Activated naive CD8-positive, alpha-beta T cell treated with anti-CD3 and anti-CD28 coated beads, Interleukin-2, amount 50 U/mL, for 16 hours (primary cell): ENCODE measurements at places on chromosomes 11 and 22.

- no peak for DNase-seq
Measured at GRCh38 chr11:76512851-76513653, 68.2 kb downstream of the EMSY start.

DNA sequence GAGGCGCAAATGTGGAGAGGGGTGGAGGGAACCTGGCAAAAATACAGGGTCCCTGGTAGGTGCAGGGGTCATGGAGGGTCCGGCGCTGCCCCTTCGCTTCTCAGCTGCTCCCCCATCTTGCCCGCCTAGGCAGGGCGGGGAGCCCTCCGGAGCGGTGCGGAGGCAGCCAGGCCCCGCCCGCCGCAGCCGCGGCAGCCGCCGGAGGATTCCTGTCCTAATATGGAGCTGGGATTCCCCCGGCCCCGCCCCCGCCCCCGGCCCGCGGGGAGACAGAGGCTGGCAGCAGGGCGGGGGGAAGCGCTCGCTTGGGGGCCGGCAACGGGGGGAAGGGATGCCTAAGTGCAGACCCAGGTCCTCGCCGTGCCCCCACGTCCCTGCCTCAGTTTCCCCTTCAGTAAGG lies 1.0 kb upstream of the NPAS4 start:
- no peak for DNase-seq

- no peak for DNase-seq
Measured at GRCh38 chr11:10351765-10352641, 47.1 kb downstream of the ADM start.

GRCh38 chr11:60873533-60873932 lies 6.2 kb downstream of the ZP1 start:
- no peak for DNase-seq

- no peak for DNase-seq
Measured at GRCh38 chr11:87604350-87604749, 566.6 kb downstream of the TMEM135 start.

- DNase-seq: no peak
Measured at GRCh38 chr11:124722176-124722575, 17.6 kb upstream of the NRGN start.

DNA sequence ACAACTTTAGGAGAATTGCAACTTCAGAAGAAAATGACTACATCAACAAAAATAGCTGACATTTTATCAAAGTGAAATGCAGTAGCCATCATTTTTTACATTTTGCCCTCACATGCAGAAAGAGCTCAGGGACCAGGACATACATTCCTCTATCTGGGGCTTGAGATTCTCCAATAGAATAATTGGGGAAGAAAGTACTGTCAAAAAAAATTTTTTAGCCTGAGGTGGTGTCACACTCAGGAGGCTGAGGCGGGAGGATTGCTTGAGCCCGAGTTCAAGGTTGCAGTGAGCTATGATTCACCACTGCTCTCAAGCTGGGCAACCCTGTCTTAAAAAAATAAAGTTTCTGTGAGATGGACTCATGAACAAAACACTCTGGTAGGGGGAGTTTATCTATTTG lies 32.2 kb upstream of the DEPDC7 start:
- DNase-seq: no peak

GRCh38 chr22:43473441-43473840 lies 61.6 kb downstream of the MPPED1 start:
- no peak for DNase-seq

DNA sequence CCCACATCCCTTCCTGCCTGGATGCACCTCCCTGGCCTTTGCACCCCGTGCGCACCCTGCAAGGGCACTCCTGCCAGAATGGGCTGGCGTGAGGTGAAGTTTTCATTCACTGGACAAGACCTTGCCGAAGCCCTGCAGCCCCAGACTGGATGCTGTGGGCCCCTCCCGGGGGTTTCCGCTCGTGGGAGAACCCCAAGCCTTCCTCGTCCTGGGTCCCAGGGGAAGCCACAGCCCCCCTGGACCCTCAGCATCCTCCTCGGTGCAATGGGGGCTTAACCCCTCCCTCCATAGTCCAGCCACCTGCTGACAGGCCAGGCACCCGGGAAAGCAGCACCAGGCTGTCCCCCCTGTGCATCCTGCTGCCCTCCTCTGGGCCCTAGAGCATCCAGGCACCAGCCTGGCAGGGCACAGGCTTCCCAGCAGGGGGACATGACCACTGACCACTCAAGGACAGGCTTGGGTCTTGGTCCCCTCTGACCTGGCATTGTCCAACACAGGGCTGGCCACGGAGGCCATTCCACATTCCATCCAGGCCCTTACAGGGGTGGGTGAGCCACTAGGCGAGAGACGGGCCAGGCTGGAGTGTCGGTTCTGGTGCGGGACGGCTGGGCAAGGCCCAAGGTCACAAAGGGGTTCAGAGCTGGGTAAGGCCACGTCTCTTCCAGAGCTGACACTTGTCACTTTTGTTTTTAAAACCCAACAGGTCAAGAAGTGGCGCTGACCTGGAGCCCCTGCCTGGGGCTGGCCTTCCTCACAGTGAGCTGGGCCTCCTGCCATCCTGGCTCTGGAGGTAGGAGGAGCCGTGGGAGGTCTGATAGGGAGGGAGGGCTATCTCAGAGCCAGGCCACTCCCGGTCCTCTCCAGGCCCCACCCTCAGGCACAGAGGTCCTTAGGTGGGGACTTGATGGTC lies 41.5 kb upstream of the PPARA start:
- DNase-seq: no peak

- no peak for DNase-seq
Measured at GRCh38 chr11:93560199-93560932, 17.2 kb upstream of the SMCO4 start.

GRCh38 chr11:45031912-45032519 lies 81.3 kb upstream of the TP53I11 start:
- no peak for DNase-seq

GRCh38 chr11:31711137-31711536 lies 100.0 kb downstream of the PAX6 start:
- DNase-seq: no peak

DNA sequence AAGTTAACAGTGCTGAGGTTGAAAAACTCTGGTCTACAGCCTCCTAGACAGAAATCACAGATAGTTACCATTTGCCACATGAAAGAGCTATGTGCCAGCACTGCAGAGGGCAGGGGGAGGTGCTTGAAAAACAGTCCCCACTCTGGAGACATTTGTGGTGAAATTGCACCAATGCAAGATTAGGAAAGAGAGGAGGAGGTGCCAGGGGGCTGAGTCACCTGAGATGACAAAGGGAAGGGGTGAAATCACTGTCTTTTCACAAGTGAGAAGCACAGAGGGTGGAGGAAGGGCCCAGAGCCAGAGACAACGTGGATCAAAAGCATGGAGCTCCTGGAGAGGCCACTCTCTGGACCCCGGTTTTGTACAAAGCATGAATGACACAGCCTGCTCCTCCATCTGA lies 196.3 kb downstream of the BUD13 start:
- DNase-seq: no peak

GRCh38 chr11:130400781-130401483 lies 27.5 kb downstream of the ADAMTS8 start:
- no peak for DNase-seq

DNA sequence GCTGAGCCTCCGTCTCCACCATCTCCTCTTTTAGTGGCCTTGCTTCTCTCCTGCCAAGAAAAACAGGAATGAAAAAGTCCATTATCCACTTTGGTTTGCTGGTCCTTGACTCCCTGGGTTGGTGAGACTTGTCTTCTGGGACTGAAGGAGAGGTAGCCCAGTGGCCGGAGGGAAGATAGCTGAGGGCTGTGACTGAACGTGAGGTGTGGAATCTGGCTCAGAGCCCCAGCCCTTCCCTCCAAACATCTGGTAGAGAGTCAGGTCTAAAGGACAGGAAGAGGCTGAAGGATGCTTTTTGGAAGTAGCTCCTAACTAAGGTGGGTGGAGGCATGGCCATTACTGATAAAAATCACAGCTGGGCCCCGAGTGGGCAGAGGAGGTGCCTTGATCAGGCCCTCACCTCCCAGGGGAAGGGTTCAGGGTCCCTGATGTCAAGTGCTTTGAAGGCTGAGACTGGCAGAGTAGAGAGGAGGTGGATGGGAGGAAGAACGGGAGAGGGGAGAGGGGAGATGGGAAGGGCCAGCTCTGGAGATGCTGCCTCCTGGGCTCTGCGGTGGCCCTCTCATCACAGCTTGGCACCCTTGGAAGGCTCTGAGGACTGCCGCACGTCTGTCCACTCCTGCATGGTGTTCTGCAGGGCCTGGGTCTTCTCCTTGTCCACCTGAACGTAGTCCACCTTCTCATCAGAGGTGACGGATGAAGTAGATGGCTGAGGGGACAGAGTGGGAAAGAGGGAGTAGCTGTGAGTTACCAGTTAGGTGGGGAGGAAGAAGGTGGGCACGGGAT lies 30.2 kb downstream of the USP35 start:
- no peak for DNase-seq

DNA sequence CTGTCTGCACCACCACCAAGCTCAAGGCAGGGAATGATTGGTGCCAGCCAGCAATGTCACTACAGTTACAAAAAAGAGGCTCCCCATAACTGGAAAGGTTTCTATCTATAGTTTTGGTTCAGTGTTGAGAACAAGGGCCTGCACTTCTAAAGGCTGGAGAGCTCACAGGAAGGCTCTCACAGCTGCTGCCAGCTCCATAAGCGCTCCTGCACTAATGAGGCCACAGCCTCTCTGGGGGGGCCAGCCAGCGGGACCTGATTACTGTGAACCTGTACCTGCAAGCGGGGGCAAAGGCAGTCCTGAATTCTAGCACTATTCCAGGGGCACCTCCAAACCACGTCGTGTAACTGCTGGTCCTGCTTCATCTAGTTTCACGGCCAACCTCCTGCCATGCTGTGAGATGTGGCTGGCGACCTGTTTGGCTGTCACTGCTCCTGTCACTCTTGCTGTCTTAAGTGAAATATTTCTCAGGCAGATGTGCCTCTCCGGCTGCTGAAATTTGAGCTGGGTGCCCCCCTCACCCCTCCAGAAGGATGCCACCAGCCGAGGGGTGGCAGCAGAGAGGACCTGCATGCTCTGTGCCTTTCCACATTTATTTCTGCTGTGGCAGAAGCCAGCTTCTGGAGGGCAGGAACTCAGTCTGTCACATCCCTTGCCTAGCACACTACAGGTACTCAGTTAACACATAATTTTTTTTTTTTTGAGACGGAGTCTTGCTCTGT lies 53.3 kb upstream of the ARFGAP3 start:
- DNase-seq: no peak

- DNase-seq: no peak
Measured at GRCh38 chr11:64292460-64293254, 1.6 kb downstream of the KCNK4 start.

DNA sequence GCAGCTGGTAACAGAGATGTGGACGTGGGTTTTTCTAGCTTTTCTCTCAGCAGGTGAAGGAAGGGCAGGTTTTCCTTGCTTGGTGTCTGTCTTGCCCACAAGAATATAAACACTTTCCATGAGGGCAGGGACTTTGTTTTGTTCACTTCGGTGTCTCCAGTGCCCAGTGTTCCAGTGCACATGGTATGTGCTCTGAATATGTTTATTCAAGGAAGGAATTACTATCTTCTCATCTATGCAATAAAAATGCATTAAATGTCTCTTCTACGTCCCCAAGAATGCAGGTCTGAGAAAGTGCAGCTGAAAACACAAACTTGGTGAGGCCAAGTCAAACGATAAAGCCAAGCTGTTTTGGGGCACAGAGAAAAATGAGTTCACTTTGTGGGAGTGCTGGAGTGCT lies 56.3 kb upstream of the PLET1 start:
- DNase-seq: no peak

GRCh38 chr11:115926138-115926537 lies 421.9 kb upstream of the CADM1 start:
- DNase-seq: no peak

DNA sequence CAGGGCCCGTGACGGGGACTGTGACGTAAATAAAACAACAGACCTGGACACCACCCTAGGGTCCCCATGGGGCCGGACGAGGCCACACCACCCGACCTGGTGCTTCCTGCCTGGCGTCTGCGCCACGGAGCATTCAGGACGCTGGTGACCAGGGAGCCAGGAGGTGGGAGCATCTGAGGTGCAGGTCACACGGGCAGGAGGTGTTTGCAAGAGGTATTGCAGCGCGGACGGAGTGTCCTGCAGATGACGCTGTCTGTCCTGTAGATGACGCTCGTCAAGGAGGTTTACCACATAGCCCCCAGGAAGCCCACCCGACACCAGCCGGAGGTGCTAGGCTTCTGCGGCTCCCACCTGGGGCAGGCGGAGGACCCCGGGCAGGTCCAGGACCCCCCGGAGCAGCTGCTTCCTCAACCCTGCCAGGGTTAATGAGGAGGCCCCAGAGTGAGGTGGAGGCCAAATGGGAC lies 986 bp upstream of the MUC5B start:
- no peak for DNase-seq

DNA sequence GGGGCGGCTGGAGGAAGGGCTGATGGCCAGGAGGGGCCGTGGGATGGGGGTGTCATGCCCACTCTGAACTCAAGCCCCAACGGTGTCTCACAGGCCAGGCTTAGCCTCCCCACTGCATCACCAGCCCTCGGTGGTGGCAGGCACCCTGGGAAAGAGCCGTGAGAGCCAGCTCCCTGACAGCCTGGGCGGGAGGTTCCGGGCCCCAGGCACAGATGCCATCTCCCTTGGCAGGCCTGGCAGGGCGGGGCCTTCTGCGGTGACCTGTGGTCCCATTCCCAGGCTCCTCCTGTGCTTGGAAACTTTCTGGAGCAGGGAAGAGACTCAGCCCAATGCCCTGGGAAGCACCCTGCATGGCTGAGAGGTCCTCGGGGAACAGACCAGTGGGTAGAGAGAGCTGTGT lies 4.8 kb downstream of the PHLDA2 start:
- DNase-seq: no peak

GRCh38 chr11:41999066-41999465 lies 539.6 kb upstream of the LRRC4C start:
- no peak for DNase-seq

DNA sequence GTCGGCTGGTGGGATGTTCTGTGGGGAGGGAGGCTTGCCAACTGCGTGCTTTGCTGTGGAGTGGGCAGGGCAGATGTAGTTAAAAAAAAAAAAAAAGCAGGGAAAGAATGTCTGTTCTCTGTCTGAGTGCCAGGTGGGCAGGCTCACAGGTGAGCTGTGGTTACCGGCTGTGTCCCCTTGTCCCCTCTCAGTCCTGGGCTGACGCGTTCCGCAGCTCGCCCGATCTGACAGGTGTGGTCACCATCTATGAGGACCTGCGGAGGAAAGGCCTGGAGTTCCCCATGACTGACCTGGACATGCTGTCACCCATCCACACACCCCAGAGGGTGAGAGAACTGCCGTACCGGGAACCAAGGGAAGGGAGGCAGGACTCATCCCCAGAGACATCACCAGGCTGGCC lies 23.6 kb downstream of the TOM1 start:
- no peak for DNase-seq

GRCh38 chr11:57476047-57476756 lies 15.9 kb downstream of the RTN4RL2 start:
- no peak for DNase-seq

DNA sequence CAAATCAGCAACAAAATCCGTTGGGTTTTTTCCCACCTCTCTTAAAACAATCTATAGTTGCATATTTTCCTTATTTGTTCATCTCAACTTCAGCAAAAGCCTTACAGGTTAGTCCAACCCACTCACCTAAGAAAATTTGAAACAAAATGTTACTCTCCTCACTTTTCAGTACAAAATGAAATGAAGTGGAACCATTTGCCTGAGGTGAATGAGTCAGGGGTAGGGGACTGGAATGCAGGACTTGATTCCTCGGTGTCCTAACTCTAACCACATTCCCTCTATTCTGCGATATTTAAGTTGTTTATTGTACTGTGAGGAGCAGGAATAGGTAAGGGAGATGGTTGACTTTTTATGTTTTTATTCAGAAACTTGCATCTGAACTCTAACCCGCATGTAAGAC lies 16.4 kb downstream of the ATP5MG start:
- DNase-seq: no peak
